ENCODE measurements at places on chromosomes 1 and 21.
A peak's percentile ranks its signal among the peaks of the same experiment; 100 is the strongest.

DNA sequence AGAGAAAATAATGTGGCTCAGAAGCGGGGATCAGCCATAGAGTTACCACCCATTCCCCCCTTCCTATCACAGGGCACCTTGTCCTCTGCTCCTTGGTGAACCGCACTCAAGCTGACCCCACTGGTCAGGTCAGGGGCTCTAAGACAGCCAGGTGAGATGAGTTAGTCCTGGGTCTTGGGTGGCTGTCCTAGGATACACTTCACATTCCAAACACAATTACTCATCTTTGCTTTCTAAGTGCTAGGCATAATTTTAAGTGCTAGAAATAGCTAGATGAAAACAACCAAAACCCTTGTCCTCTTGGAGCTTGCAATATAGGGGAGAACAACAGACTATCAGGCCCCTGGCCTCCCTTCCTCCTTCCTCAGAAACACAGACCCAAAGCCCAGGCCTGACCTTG lies 7.8 kb upstream of the MUTYH start:
- DNase-seq: peak; percentile 18

GRCh38 chr1:180606155-180606554 lies 25.7 kb upstream of the XPR1 start:
- DNase-seq: no peak

GRCh38 chr21:45507888-45508508 lies 34.2 kb downstream of the SLC19A1 start:
- DNase-seq: no peak

DNA sequence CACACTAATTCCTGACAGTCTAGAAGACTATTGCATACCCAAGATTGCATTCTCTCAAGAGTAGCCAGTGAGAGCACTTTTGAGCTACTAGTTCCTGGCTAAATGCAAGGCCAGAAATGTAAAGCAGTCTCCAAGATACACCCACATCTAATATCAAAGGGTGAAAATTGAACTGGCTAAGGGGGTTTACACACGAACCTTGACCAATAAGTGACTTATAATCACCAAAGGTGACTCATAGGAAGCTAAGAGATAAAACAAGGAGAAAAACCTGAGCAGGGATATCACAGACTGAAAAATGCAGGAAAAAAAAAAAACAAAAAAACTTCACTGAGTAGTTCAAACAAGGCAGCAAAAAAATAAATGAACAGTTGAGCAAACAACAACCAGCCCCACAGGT lies 172.2 kb upstream of the RRP15 start:
- DNase-seq: no peak

DNA sequence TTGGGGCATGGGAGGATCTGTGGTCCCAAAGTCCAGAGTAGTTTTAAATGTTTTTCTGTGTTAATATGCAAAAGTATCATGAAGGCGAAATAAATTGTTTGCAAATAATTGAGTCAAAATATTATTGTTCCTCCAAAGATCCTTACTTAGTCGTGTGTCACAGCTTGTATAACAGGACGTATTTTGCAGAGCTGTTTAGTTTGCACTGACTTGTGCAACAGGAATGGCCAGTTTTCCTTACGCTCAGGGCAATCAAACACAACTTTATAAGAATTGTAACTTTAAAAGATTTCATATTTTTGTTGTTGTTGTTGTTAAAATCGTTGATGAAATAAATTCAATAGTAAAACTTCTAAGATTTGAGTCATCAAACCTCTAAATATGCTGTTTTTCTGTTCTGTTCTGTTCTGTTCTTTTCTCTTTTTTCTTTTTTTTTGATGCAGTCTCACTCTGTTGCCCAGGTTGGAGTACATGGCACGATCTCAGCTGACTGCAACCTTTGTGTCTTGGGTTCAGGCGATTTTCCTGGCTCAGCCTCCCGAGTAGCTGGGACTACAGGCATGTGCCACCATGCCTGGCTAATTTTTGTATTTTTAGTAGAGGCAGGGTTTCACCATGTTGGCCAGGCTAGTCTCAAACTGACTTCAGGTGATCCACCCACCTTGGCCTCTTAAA lies 60.6 kb downstream of the UCK2 start:
- no peak for DNase-seq

- no peak for DNase-seq
Measured at GRCh38 chr1:67700692-67701410, 15.8 kb downstream of the GADD45A start.

GRCh38 chr1:214491468-214492146 lies 59.8 kb downstream of the PTPN14 start:
- DNase-seq: no peak

GRCh38 chr1:44408212-44408582 lies 3.1 kb downstream of the RNF220 start:
- DNase-seq: no peak

GRCh38 chr1:55542901-55543504 lies 327.8 kb upstream of the USP24 start:
- no peak for DNase-seq

DNA sequence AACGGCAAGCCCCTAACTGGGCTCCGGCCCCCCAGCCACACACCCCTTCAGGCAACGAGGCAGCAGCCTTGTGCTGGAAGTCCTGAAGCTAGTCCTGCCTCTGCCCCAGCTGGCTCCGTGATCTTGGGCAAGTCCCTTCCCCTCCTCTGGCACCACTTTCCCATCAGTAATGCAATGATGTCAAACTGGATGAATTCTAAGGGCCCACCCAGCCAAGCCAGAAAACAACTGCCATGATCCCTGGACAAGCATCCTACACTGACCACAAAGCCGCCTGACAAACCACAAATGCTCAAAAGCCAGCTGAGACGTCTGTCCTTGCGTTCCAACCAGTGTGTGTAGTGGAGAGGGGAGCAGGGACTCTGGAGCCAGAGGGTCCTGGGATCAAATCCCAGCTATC lies 26.8 kb downstream of the IFFO2 start:
- DNase-seq: peak; percentile 98

DNA sequence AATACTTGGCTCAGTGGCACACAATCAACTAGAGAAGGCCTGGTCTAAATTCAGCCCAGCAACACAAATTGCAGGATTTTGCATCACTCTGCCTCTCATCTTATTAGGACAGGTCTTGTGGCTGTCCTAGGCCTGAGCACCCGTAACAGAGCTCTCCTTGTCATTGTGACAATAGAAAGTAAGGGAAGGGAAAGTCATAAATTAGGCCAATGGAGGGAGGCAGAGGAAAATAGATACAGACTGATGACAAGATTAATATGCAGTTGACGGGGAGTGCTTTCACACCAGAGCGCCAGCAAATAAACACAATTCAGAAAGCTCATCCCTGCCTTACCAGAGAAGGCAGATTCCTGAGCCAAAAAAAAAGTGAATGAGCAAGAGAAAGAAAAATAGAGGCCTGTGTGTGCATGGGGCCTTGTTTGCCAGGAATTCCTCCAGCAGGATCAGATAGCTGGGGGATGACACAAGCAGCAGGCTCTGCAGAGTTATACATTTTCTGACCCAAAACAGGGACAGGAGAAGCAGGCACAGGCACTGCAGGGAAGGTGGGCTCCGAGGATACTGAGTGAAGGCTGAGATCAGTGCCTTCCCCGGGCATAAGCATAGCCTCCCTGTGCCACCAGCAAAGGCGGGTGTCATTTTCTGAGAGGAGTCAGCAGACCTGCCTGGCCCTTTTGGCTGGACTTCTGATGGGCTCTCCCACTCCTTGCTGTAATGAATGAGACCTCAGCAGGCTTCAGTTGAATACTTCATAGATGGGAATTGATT lies 110.0 kb upstream of the SPAG17 start:
- peak; percentile 20 for DNase-seq

DNA sequence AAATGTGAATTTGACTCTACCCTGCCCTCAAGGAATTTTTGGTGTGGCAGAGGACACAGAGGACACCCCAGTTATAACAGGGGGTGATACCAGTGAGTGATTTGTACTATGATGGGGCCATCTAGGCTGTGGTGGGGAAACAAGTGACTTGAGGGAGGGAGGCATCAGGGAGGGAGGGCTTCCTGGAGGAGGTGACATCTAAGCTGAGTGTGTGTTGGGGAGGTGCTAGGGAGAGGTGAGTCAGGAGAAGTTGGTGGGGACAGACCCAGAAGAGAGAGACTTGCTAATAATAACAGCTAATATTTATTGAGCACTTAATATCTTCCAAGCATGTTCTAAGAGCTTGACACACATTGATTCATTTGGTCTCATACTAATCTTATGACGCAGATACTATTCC lies 19.9 kb upstream of the TTC4 start:
- no peak for DNase-seq

- no peak for DNase-seq
Measured at GRCh38 chr1:245054105-245054504, 100.7 kb upstream of the KIF26B start.

GRCh38 chr1:245383396-245384330 lies 228.9 kb downstream of the KIF26B start:
- DNase-seq: no peak

DNA sequence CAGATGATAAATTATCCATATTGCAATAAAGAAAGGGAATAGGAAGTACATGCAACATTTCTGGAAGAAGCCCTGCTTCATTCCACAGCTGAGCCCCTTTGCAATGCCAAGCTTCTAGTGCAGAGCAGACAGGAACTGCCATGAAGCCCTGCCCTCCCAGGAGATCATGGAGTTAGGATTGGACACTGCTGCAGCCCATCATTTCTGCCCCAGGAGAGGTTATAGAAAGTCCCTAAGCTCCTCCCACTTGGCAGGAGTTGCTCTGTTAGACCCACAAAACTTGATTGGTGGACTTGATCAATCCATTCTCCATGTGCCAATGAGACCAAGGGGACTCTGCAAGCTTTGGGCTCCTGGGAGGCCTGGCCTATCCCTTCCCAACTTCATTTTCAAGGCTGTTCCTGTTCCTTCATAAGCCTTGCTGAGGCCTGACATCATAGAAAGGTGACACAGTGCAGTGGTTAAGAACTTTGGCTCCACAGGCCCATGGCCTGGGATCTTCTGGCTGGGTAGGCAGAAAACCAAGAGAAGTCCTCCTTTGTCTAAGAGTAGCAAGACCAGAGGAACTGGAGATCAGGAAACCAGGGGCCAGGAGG lies 1.3 kb upstream of the LAPTM5 start:
- no peak for DNase-seq

- peak; percentile 75 for DNase-seq
Measured at GRCh38 chr1:39576016-39576657, 453 bp downstream of the PABPC4 start.

Measured in myocyte (in vitro differentiated cells).